ENCODE measurements at places on chromosomes 7 and 10.

DNA sequence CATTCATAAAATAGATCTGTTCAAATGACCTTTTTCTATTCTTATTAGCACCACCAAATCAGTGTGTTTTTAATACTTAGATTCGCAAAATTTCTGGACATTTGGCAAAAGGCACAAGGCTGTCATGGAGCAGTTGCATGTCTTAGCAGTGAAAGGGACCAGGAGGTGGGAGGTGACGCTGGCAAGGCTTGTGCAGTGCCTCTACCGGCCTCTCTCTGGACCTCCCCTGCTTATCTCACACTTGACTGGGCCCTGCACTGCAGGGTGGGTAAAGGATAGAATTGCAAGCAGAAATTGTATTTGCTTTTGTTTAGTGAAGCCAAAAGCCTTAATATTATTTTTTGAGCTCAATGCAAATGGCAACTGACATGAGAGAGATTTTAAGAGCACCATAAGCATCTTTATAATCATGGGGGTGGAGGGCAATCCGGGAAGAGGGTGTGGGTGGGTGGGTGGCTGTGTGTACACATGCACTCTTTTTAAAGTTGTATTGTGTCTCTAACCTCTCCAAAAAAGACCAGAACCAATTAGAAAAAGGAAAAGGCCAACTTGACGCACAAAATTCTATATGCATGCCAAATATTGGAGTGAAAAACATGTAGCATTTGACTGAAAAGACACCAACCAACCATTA is 106.3 kb downstream of the WNT2 start:
- no peaks in the 10 kb centered on the region for H3K27me3 ChIP-seq
- no peak overlapping the region for H3K4me3 ChIP-seq
- no peak for DNase-seq
- H3K36me3 ChIP-seq: no peaks in the 10 kb centered on the region

- H3K27ac ChIP-seq: no peak overlapping the region
- H3K27me3 ChIP-seq: peaks cover 5% of the 10 kb centered on the region
- no peak overlapping the region for H3K4me3 ChIP-seq
Observed at GRCh38 chr7:95509199-95509598, 23.5 kb downstream of the ASB4 start.

DNA sequence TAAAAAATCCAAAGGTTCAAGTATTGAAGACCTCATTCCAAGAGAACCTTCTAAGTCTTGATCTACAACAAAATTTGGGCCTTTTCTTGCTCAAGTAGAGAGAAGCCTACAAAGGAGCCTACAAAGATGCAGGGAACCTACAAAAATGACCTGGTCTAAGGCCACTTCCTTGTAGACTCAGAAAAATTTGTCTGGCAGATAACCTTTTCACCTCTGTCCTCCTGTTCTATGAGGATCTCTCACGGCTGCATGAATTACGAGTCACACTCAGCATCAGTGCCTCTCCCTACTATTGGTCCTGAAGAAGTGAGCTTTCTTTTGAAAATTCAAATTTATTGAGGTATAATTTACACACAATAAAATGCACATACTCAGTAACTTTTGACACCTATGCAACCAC is 29.3 kb downstream of the CCNJ start:
- no peaks in the 10 kb centered on the region for H3K27me3 ChIP-seq
- H3K27ac ChIP-seq: no peak overlapping the region
- peaks cover 27% of the 10 kb centered on the region for H3K4me1 ChIP-seq
- DNase-seq: no peak
- H3K36me3 ChIP-seq: peaks cover 11% of the 10 kb centered on the region
- H3K4me3 ChIP-seq: no peak overlapping the region

GRCh38 chr7:24715661-24716479 is 41.4 kb downstream of the GSDME start:
- H3K4me3 ChIP-seq: no peak overlapping the region
- H3K27me3 ChIP-seq: no peaks in the 10 kb centered on the region
- peak; percentile 64 for DNase-seq
- no peaks in the 10 kb centered on the region for H3K36me3 ChIP-seq
- H3K4me1 ChIP-seq: peaks cover 7% of the 10 kb centered on the region

DNA sequence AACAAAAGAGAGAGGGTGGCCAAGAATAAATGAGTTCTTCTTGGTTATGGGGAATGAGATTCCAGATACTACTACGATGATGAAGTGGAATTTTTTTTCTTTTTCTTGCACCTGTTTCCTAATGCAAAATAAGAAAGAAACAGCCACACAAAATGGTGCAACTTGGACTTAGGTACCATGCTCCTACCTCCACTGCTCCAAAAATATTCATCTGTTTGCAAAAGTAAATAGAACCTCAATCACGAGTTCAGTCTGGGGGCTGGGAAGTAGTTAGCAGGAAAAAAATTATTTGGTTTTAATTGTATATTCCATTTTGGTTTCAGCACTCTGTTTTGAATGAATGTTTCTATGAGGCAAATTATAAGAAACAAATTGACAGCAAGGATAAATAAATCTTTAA is 73.5 kb downstream of the SLC25A13 start:
- H3K36me3 ChIP-seq: peaks cover 1% of the 10 kb centered on the region
- no peak overlapping the region for H3K4me3 ChIP-seq
- H3K4me1 ChIP-seq: peaks cover 6% of the 10 kb centered on the region
- H3K27ac ChIP-seq: no peak overlapping the region
- DNase-seq: no peak

- peak overlapping the region; percentile 90 for H3K27ac ChIP-seq
- peak overlapping the region; percentile 51 for H3K4me3 ChIP-seq
- H3K4me1 ChIP-seq: peaks cover 10% of the 10 kb centered on the region
- no peaks in the 10 kb centered on the region for H3K36me3 ChIP-seq
Observed at GRCh38 chr7:157318015-157318706, 18.6 kb upstream of the DNAJB6 start.

DNA sequence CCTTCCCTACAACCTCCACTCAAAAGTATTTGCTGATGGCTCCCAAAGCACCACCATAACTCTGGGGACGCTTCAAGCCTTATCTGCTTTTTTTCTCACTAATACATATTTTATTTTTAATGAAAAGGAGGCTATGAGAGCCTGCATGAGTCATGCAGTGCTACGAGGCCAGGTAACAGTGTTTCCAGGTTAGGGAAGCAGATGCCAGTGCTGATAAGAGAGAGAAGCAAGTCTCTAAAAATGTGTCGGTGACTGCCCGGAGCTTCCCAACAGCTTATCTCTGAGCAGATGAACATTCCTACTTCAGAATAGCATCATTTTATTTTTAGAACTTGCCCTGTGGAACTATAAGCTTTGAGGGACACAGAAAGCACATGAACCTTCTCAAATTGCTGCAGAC is 931.5 kb downstream of the CCSER2 start:
- DNase-seq: no peak
- H3K36me3 ChIP-seq: no peaks in the 10 kb centered on the region
- no peaks in the 10 kb centered on the region for H3K27me3 ChIP-seq
- no peak overlapping the region for H3K27ac ChIP-seq
- H3K4me3 ChIP-seq: no peak overlapping the region

DNA sequence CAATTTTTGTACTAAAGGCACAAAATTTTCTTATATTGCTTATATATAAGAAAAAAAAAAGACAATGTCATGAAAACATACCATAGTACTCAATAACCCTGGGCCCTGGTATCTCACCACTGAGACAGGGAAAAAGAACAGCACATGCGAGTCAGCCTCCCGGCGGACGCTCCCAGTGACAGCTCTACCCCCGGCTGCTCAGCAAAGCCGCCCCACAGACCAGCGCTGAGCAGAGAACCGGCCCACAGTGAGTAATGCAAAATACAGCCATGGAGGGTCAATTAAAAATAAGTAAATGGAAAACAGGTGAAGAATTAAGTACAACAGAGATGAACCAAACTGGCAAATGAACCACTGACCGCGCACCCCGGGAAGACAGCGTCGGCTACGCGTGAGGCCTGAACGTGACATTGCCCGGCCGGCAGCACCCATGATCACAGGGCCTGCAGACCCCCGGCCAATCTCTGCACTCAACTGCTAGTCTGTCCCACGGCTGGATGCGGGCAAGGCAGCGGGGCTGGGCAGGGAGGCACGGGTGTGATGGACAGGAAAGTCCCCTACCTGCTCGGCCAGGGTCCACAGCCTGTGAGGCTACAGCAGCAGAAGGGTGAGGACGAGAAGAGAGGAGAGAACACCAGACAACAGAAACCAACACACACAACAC is 175.9 kb downstream of the ZMYND11 start:
- no peaks in the 10 kb centered on the region for H3K36me3 ChIP-seq
- no peaks in the 10 kb centered on the region for H3K27me3 ChIP-seq
- no peak for DNase-seq
- H3K4me3 ChIP-seq: no peak overlapping the region
- peaks cover 9% of the 10 kb centered on the region for H3K4me1 ChIP-seq

DNA sequence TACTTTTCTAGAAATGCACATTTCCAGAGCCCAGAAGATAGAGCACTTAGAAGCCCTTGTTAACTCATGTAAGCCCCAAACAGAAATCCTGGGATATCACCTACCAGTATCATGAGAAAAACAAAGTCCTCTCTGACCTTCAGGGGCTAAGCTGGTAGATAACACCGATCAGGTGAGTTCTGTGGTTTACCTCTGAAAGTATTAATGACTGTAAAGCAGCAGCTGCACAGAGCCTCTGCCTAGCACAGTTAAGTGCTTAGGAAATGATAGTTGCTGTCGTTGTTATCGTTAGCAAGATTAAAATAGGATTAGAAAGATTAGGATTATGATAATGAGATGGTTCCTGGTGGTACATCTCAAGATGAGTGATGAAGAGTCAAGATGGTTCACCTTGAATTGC is 64.9 kb downstream of the PLXNA4 start:
- H3K27me3 ChIP-seq: peaks cover 9% of the 10 kb centered on the region
- peaks cover 28% of the 10 kb centered on the region for H3K4me1 ChIP-seq
- no peak overlapping the region for H3K27ac ChIP-seq
- H3K4me3 ChIP-seq: no peak overlapping the region
- no peak for DNase-seq
- H3K36me3 ChIP-seq: no peaks in the 10 kb centered on the region

DNA sequence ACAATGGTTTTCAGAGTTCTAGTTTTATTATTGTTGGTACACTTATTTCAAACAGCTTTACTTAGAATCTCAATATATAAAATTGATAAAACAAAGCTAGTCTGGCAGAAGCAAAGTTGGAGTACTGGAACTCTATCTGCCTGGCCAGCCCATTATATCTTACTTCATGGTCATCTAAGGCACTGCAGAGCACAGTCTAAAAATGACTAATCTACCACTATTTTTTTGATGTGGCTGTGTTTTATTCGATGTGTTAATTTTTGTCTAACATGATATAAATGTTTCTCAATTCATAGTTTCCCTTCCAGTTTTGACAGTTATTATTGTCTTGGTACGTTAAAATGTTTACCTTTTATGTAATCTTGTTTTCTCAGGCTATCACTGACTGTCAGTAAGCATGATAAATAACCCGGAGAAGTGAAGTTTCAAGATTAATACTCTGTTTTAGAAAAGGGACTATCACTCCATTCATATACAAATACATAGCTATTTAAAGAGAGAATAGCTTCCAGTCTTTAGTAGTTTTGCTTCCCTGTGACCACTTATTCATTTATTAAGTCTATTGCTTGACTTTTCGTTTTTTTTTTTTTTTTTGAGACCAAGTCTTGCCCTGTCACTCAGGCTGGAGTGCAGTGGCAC is 60.6 kb upstream of the CSTF2T start:
- H3K27ac ChIP-seq: no peak overlapping the region
- peaks cover 5% of the 10 kb centered on the region for H3K27me3 ChIP-seq

DNA sequence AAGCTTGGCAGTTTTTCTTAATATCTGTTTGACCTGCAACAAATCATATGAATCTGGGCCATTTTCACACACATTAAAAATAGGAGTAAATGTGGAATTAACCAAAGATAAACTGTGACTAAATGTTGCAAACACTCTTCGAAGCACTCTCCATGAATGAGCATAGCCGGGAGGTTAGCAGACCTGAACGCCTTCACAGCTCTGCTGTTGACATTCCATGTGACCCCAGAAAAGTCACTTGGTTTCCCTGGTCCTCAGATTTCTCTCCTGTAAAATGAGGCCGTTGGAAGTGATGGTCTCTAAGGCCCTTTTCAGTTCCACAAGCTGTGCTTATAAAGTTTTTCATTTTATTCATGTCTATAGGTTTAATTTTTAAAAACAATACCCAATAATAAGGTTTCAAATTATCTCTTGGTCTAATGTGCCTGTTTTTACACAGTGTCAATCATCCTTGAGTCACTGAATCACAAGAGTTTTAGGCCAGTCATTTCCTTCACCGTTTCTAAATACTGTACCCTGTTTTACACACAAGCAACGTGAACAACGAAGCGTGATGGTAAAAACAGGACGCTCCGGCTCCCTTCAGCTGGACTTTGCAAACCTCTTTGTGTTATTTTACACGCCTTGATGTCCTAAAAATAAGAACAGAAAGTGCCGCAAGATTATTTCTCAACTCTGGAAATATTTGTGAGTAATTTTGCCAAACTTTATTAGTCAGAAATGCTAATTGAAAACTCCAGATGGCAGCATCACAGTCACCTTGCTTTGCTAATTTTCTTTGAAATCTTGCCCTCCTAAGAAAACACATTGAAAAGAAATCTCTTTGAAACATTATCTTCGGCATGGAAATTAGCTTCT is 38.6 kb upstream of the MET start:
- no peak for DNase-seq
- no peaks in the 10 kb centered on the region for H3K36me3 ChIP-seq
- H3K4me3 ChIP-seq: no peak overlapping the region
- no peaks in the 10 kb centered on the region for H3K4me1 ChIP-seq
- peaks cover 14% of the 10 kb centered on the region for H3K27me3 ChIP-seq

- H3K4me3 ChIP-seq: no peak overlapping the region
- H3K4me1 ChIP-seq: peaks cover 1% of the 10 kb centered on the region
- DNase-seq: peak; percentile 52
- H3K27me3 ChIP-seq: peaks cover 10% of the 10 kb centered on the region
Observed at GRCh38 chr7:50588937-50589336, 23.7 kb upstream of the DDC start.
